Thymus (tissue), 14 donors: ENCODE measurements at places on chromosomes 11 and 22.

DNA sequence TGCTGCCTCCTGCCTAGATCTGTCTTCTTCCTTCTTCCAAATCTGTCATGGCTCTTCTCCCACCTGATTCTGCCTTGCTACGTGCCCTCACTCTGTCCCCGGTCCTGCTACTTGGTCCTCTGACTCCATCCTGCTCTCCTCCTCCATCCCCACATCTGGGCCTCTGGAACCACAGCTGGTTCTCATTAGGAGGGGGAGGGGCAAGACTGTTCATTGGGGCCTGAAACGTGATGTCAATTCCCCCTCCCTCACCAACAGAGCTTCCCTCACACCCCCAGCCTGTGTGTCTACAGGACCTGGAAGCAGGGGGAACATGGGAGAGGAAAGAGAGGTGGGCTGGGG lies 9.1 kb downstream of the DCHS1 start:
- DNase-seq, result no peak

DNA sequence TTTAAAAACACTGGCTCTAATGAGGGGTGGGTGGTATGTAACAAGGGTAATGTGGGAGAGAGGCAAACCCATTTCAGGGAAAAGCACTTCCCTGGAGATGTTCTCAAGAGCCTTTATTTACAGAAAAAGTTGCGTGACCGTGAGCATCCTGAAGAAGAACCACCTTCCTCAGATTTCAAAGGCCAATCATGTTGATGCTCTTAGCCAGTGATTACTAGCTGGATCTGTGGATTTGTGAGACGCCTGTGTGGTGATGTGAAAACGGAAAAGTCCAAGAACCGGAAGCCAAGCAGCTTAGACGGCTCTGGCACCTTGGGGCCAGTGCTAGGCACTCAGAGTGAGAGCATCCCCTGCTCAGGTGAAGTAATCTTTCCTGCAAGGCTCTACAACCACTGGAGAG lies 12.6 kb upstream of the UBASH3B start:
- no peak for DNase-seq

GRCh38 chr22:22449819-22450218 lies 58.7 kb downstream of the ZNF280B start:
- DNase-seq, result no peak

- no peak for DNase-seq
Observed at GRCh38 chr11:30504468-30504867, 81.7 kb downstream of the MPPED2 start.

DNA sequence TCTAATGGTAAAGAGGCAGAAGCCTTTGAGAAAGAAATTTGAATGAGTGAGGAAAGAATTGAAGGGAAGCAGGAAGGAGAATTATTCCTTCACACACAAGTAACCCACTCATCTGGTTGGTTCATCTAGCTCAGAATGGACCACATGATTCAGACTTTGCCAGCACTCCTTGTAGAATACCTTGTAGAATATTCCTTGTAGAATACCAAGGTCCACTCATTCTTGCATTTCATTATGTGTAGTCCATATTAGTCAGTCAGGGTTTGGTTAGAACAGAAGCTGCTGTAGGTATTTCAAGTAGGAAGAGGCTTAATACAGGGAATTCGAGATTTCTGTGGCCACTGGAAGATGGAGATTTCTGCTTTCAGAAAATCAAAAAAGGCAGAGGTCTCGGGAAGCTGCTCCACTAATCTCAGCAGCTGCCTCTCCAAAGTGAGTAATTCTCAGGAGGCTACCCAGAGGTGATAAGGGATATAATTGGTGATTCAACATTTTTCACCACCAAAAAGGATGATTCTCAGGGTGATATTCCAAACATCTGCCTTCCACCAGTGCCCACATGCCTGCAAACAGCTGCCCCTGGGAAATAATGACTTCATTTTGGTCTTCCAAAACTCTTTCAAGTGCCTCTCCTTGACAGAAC lies 329.1 kb downstream of the TMEM135 start:
- DNase-seq, result no peak

DNA sequence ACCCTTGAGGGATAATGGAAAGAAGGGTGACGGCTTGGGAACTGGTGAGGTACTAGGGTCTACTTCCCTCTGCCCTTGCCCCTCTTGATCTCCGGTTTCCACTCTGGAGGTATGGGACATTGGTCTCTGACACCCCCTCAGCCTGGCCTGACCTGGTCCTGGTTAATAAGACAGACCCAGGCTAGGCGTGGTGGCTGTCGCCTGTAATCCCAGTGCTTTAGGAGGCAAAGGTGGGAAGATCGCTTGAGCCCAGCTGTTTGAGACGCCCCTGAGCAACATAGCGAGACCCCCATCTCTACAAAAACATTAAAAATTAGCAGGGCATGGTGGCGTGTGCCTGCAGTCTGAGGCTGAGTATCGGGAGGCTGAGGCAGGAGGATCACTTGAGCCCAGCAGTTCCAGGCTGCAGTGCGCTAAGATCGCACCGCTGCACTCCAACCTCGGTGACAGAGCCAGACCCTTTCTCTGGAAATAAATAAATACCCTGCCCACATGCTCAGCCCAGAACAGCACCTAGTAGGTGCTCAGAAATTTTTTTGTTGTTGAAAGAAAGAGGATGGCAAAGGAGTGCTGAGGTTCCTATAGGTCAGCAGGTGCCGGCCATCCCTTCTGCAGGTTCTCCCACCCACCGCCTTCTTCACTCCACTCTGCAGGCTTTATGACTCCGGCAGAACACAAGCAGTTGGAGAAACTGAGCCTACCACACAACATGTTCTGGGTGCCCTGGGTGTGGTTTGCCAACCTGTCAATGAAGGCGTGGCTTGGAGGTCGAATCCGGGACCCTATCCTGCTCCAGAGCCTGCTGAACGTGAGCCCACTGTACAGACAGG lies 6.3 kb downstream of the BEST1 start:
- DNase-seq, result no peak

DNA sequence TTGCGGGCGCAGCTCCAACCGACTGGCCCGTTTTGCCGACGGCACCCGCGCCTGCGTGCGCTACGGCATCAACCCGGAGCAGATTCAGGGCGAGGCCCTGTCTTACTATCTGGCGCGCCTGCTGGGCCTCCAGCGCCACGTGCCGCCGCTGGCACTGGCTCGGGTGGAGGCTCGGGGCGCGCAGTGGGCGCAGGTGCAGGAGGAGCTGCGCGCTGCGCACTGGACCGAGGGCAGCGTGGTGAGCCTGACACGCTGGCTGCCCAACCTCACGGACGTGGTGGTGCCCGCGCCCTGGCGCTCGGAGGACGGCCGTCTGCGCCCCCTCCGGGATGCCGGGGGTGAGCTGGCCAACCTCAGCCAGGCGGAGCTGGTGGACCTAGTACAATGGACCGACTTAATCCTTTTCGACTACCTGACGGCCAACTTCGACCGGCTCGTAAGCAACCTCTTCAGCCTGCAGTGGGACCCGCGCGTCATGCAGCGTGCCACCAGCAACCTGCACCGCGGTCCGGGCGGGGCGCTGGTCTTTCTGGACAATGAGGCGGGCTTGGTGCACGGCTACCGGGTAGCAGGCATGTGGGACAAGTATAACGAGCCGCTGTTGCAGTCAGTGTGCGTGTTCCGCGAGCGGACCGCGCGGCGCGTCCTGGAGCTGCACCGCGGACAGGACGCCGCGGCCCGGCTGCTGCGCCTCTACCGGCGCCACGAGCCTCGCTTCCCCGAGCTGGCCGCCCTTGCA lies 1.0 kb downstream of the FJX1 start:
- no peak for DNase-seq
